Stimulated activated CD4-positive, alpha-beta T cell treated with anti-CD3 and anti-CD28 coated beads, TNF-alpha, amount 100 ng/mL, for 1 hour (primary cell): ENCODE measurements at places on chromosomes 1 and 21.
A peak's percentile ranks its signal among the peaks of the same experiment; 100 is the strongest.

DNA sequence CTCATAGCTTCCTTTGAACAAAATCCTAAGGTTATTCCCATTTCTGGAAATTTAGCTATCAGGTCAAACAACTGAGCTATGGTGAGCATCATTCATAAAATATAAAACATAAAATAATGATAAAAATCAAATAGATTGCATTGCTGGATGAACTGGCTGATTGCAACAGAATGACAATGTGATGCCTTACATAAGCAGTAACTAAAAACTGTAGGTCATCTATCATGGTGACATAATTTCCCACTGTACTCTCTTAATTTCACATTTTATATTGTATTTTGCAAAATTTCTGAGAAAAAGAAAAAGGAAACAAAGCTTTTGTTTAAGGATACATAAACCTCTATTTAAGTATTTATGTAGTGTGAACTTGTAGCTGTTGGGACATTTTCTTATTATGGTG, 4.6 kb downstream of the PTGER3 start:
- DNase-seq = no peak

- DNase-seq = no peak
These were observed 41.4 kb downstream of the MSH4 start for GRCh38 chr1:75838079-75838478.

GRCh38 chr1:66503841-66504470, 30.0 kb upstream of the SGIP1 start:
- DNase-seq = no peak

GRCh38 chr1:87927391-87928280, 599.0 kb downstream of the LMO4 start:
- DNase-seq = no peak

DNA sequence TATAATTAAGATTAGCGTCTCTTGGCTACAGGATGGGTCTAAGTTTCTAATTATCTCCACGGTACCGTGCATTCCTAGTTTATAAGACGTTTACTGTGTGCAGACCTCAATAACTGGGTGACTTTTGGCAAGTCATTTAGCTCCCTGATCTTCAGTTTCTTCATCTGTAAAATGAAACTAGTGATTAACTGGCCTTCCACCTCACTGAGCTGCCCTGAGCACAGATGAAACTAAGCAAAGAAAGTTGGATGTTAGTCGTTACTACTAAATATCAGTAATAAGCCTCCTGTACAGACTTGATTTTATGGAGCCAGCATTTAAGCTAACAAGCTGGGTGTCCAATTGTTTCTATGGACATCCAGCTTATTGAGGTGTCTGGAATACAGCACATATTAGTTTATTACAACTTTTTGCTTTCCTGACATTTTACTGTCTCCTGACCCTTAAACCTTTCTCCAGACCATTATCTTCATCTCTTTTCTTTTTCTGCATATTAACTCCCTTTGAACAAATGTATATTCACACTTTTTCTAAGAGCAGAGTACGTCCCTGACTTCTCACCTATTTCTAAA, 1.1 kb downstream of the CR2 start:
- no peak for DNase-seq

- no peak for DNase-seq
These were observed 1.4 kb downstream of the B3GALNT2 start for GRCh38 chr1:235502601-235503402.

- no peak for DNase-seq
These were observed 66.8 kb downstream of the KCNN3 start for GRCh38 chr1:154802982-154803920.

- no peak for DNase-seq
These were observed 183.6 kb downstream of the S1PR1 start for GRCh38 chr1:101420406-101420805.

DNA sequence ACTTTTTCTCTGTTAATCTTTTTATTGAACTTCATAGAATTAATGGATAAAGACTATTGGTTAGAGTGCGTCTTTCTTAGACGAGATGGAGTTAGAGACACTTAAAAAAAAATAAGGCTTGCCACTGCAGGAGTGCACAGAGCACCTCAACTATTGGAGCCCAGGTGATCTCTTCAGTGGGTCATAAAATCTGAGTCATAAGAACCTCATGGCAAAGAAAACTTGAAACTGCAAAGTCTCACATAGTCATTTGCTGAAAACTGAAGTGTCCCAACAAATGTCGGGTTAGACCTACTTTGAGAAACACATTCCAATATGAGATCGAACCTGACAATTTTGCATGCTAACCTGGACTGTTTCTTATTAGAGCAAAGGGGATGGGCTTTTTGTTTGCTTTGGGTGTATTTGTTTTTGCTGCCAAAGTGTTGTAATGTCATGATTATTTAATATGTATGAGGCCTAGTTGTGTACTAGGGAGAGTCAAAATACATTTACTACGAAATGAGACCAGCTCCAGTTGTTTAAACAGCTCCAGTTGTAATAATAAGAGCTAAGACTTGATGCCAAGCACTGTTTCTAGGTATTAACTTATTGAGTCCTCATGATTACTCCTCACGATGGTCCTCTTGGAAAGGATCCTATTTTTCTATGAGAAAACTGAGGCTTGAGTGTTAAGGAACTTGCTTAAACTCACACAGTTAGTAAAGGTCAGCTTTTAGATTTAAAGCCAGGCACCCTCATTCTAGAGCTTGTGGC, 65.1 kb downstream of the DDR2 start:
- no peak for DNase-seq

GRCh38 chr1:111471012-111471411, 2.8 kb upstream of the C1orf162 start:
- peak; percentile 45 for DNase-seq

DNA sequence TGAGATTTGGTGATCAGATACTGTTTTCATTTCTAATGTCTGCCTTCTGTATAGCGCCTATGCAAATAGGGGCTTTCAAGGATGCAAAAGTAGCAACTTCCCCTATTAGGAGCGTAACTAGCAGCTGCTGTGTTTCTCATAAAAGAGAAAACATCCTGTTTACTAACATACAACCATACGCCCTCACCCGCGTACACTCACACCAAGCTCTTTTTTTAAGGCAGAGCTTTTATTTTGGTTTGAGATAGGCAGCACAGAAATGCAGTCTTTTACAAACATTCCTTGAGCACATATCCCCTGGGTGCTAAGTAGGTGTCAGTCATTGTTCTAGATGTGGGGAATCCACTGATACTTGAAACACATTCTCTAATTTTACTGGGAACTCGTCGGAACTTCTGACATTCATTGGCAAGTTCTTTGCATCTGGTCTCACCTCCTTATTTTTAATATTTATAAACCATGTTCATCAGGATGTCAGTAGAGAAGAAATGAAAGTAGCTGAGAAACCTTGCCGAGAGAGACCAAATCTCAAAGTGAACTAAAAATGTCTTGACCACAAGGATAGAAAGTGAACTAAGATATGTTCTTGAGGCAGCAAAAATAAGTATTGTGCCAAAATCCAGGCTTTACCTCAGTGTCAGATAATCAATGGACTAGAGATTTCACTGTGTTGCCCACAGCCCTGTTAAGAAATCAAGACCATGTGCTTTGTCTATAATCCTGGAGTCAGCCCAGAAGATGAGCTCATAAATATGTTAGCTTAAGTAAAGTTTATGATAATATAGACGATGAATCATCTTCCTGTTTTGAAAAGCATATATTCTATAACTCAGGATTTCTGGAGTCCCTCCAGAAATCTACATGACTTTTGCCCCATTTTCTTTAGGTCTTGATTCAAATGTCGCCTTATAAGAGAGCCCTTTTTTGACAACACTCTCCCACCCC, 350.9 kb downstream of the ST6GALNAC3 start:
- DNase-seq = no peak

DNA sequence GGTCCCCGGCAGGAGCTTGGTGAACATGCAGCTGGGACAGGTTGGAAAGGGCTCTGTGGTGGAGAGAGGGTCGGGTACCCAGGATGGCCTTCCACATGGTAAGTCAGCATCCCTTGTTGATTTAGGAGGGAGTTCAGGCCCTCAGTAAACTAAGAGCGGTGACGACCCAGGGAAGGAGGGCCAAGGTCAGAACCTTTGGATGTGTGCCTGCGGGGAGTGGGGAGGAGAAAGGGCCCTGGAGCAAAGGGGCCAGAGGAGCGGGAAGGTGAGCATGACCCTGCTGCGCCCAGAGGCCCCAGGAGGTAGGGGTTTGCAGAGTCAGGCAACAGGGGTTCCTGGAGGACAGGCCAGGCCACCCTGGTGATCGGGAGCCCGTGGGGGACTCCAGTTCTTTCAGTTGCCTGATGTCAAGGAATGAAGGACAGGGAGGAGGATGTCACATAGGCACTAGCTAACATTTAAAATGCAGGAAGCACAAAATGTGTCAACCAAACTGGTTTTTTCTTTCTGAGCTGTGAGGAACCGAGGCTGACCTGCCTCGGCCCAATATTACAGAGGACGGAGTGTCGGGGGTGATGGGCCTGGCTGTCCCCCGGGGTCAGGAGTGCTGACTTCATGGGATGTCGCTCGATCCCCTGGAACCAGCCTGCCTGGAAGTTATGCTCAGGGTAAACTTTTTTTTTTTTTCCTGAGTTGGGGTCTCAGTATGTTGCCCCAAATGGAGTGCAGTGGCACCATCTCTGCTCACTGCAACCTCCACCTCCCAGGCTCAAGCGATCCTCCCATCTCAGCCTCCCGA, 117.4 kb upstream of the SLC45A1 start:
- no peak for DNase-seq

- no peak for DNase-seq
These were observed 429.4 kb upstream of the PTBP2 start for GRCh38 chr1:96292141-96292540.

GRCh38 chr1:223842784-223843183, 3.0 kb downstream of the TP53BP2 start:
- no peak for DNase-seq

DNA sequence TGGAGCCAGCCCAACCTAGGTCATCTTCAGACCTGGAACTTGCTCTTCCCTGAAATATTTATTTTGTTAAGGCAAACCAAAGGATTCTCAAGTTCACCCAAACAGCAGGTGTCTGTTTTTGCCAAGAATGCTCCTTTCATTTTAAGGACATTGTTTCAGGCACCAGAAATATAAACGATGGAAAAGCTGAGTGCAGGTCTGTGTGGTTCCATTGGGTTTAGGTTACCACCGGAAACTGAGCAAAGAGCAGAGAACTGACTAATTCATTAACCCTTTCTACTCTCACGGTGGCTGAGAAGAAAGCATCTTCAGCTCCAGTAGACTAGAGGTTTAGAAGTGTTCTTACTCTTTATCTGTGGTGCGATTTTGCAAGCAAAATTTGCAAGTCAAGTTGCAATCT, 38.0 kb upstream of the ZC3H11B start:
- DNase-seq = no peak

GRCh38 chr1:77899647-77900320, 11.4 kb downstream of the NEXN start:
- DNase-seq = no peak

GRCh38 chr1:18631496-18632217, 1.0 kb downstream of the PAX7 start:
- DNase-seq = no peak

DNA sequence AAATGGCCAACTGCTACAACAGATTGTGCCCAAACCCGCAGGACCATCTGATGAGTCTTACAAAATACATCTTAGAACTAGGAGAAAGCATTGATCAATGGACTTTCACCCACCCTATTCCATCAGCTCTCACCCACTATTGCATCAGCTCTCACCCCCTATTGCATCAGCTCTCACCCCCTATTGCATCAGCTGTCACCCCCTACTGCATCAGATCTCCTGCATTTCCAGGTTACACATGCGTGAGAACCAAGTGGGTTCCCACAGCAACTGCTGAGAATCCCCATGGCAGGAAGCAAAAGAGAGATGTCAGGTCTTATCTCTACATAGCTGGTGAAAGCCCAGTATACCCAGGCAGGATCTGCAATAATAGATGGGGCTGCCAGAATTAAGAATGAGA, 533.5 kb downstream of the LTN1 start:
- no peak for DNase-seq
